AG10803 (cell line): ENCODE measurements at places on chromosomes 3 and 15.

GRCh38 chr3:101531473-101532086 lies 18.6 kb upstream of the SENP7 start:
- DNase-seq, result no peak

GRCh38 chr15:50390554-50391264 lies 33.5 kb upstream of the USP8 start:
- DNase-seq, result no peak

DNA sequence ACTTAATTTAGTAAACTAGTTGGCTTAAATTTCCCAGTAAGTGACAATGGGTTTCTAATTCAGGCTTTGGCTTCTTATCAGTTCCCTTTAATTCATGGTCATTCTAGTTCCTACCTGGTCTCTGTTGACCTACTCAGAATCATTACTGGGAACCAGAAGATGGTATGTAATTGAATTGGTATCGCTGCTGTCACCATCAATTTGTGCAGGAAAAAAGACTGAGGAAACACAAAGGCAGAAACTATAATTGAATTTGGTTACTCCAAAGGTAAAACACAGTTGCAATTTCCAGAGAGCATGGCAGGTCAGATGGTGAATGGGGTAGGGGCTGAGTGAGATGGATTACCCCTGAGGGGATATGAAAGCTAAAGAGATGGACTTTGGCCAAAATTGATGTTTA lies 226.5 kb upstream of the GAP43 start:
- DNase-seq, result no peak

- DNase-seq, result no peak
Observed at GRCh38 chr3:46599590-46599989, 12.7 kb upstream of the FAM240A start.

DNA sequence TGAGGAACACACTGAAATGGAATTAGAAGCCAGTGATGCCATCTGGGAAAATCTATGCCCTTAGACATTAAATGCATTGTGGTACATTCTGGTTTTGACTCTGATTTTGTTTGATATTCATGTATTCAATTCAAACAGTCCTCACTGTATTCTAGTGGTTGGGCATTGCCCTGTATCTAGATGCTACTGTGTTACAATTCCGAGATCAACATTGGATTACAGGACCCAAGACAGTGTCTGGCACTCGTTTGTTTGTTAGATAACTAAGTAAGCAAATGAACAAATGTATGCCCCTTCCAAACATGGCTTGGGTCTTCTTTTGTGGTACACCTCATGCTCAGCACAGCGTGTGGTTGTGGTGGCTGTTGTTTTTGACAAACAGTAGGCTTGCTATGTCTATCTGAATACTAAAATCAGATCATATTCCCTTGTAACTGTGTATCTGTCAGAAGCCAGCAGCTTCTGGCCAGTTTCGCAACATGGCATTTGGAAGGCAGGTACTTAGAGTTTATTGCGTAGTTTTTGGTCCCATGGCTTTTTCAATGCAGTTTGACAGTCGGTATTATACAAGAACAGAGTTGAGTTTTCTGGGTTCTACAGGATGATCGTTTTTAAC lies 5.7 kb downstream of the FILIP1L start:
- no peak for DNase-seq

GRCh38 chr3:159882367-159882766 lies 106.3 kb upstream of the IL12A start:
- no peak for DNase-seq

DNA sequence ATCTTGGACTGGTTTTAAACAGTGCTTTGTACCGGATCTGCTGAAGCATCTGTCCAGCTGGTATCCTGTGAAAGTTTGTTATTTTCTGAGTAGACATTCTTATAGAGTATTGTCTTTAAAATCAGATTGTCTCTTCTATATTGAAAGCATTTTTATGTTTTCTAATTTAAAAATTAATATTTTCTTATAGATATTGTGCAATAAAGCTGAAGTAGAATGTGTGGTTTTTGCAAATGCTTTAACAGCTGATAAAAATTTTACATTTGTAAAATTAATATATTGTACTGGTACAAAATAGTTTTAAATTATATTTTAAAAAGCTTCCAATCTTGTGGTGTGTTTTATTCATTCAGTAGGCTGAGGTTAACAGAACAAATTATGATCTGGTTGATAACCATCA lies 31.9 kb downstream of the SGO1 start:
- no peak for DNase-seq

- no peak for DNase-seq
Observed at GRCh38 chr3:43246976-43247375, 39.4 kb upstream of the SNRK start.

DNA sequence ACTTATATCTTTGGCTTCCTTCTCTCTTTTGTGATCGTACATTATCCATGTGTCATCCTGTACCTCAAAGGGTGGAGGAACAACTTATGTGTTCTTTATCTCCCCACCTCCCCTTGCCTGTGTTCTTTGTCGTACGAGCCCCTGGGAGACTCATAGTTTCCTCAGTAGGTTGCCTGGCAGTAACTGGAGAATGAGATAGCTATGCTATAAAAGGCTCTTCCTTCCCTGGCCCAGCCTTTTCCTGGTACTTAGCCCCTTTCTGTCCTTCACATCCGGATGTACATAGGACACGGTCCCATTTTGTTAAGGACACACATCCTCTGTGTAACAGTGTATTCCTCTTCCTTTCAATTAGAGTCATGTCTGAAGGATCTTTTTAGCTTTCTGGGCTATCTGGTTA lies 32.1 kb downstream of the PLCL2 start:
- no peak for DNase-seq

DNA sequence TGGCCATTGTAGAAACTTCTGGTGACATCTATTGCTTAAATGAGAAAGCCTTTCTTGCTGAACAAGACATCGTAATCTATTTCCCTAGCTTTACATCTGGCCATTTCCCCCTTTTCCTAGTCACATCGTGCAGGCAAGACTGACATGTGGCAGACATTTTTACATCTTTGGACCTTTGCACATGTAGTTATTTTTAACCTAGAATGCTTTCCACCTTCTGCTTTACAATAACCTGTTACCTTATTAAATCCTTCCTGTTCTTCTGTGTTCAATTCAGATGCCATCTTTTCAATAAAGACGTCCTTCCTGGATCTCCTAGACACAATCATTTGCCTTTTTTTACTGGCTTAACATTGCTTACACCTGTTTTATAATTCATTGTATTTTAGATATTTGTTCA lies 343.3 kb downstream of the DIPK2A start:
- DNase-seq, result no peak

GRCh38 chr15:89109238-89109637 lies 21.0 kb downstream of the ABHD2 start:
- no peak for DNase-seq

- DNase-seq, result peak; percentile 37
Observed at GRCh38 chr15:67003586-67003985, 61.8 kb upstream of the SMAD3 start.

DNA sequence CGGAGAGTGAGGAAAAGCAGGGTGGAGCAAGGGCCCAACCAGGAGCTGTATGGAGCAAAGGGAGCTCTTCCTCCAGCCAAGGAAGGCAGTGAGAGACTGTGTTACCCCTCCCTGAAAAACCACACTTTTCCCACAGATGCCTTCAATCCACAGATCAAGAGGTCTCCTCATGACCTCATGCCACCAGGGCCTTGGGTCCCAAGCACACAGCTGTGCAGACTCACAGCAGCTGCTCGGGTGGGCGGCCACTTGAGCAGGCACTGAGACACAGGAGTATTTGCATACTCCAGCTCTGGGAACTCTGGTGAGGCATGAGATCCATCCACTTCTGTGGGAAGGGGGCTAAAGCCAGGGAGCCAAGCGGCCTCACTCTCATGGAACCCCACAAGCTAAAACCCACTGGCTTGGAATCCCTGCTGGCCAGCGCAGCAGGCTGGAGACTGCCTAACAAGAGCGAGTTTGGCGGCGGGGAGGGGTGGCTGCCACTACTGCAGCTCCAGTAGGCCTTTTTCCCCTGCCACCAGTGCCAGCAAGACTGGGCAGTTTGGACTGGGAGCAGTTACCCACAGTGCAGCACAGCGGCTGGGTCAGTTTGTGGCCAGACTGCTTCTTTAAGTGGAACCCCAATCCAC lies 880.6 kb upstream of the ARPP21 start:
- DNase-seq, result no peak

DNA sequence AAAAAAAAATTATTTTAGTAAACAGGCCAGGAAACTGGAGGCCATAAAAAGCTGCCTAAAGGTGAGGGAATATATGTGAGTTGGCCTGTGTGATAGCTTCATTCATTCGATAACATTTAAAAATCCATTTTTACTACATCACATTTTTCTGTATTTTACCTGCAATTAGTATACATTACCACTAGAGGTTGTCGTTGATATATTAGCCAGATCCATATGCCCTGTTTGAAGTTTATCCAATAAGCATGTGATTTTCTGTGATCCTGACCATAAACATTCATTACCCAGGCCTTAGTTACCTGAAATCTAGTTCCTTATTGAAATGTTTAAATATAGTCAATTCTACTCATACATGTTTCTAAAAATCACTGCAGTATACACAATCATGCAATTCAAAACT lies 71.4 kb downstream of the ARNT2 start:
- DNase-seq, result no peak

DNA sequence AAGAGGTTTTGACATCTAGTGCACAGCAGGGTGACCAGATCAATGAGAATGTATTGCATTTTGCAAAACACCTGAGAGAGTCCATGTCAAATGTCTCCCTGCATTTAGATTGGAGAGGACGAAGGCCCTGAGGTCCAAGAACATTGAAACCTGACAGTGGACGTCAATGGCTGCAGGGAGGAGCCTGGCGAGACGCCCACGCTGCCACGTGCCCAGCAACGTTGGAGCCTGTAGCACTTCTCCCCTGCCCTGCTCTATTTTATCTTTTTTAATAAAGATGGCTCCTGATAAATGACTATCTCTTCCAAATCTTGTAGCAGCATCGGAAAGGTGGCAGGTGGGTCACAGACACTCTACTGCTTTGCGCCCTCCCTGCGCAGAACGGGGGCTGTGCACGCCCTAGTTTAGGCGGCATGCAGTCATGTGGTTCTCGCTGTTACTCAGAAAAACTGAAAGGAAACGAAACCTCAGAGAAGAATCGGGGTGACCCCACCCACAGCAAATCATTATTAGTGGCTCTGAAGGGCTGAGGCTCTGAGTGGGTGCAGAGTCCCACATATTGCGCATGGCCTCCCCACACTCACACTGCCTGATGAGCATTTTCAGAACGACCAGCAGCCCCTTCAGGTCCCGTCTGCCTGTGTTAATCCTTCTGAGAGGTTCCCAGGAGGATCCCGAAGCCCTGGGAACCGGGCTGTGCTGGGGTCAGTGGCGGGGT lies 62.5 kb upstream of the TAMM41 start:
- no peak for DNase-seq

GRCh38 chr3:40923143-40923542 lies 276.2 kb upstream of the CTNNB1 start:
- DNase-seq, result no peak

DNA sequence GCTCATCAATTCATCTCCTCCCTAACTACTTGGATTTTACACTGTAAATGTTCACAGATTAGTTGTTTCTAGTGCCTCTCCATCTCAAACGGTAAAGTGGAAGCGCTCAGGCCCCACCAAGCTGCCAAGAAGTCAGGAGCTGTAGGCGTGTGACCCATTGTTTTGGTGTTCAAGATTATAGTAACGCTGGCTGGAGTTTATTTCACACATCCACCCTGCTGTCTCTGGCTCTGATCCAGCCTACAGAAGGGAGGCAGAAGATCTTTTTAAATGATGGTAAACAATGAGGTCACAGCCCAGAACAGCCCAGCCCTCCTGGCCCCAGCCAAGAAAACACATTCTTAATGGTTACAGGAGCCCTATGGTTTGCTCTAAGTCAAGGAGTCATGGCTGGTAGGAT lies 25.7 kb upstream of the GALNT15 start:
- peak; percentile 94 for DNase-seq

GRCh38 chr3:181941250-181941649 lies 229.5 kb downstream of the SOX2 start:
- no peak for DNase-seq

DNA sequence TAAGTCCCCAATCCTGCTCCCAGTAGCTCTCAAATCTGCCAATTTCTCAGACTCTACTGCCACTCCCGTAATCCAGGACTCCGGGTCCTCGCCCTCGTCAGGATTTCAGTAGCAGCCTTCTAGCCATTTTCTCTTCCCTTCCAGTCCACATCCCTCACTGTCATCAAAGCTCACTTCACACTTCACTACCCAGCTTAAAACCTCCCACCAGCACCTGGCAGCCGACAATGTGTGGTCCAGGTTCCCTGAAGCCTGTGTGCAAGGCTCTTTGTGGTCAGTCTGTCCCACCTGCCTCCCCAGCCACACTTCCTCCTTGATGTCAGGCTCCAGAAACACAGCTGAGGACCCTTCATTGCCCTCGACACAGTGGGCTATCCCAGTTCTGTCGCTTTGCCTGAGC lies 304.5 kb upstream of the ROPN1 start:
- DNase-seq, result no peak

GRCh38 chr3:153601374-153601853 lies 439.4 kb downstream of the RAP2B start:
- no peak for DNase-seq

DNA sequence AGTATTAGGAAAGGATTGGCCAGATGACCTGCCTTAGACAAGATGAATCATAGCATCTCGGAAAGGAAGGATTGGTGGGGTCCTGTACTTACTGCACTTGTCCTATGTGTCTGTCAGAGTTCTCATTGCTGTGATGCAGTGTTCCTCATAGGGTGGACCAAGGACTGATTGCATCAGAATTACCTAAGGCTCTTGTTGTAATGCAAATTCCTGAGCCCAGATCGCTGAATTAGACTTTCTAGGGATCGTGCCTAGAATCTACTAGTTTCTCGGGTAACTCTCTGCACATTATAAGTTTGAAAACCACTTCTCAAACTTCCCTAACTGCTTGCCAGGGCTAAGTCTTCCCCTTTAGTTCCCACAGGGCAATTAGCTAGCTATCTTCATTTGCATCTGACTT lies 74.9 kb upstream of the SKOR1 start:
- DNase-seq, result no peak

- DNase-seq, result no peak
Observed at GRCh38 chr15:50888054-50888453, 20.4 kb upstream of the AP4E1 start.

GRCh38 chr3:104245981-104246380 lies 1120.7 kb upstream of the ALCAM start:
- DNase-seq, result no peak

DNA sequence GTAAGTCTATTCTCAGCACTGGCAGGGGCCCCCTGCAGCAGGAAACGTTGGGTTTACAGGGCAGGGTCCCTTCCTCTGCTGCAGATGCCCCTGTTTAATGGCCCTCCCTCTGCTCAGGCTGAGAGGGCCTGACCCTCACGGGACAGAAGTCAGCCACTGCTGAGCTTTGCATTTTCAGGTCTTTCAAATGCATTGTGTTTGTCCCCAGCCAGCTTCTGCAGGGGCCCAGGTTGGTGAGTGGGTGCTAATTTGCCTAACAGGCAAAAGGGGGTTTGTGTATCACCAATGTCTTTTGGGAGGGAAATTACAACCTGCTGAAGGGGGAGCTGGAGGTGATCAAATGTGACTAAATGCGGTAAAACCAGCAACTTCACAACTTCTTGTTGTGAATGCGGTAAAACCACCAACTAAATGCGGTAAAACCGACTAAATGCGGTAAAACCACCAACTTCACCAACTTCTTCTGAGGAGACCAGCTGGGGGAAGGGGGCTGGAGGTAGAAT lies 44.8 kb upstream of the UBE2E1 start:
- no peak for DNase-seq
